ENCODE measurements at places on chromosomes 12 and 14.
A peak's percentile ranks its signal among the peaks of the same experiment; 100 is the strongest.

DNA sequence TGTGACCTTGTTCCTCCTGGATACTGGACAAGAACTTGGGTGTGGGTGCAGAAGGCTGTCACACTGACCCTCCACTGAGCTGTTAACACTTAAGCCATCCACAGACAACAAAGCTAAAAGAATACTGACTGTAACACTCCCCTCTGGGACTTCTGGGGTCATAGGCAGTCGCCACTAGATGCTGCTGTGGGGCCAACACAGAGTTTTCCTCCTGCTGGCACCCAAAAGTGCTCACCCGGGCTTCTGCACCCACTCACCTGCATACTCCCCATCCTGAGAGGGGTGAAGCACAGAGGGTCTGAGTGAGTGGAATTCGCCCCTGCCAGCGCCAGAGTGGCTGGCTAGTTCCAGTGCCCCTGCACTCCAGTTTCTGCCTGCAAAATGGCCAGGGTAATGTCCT, 422.4 kb upstream of the LMO3 start:
- no peak for DNase-seq

DNA sequence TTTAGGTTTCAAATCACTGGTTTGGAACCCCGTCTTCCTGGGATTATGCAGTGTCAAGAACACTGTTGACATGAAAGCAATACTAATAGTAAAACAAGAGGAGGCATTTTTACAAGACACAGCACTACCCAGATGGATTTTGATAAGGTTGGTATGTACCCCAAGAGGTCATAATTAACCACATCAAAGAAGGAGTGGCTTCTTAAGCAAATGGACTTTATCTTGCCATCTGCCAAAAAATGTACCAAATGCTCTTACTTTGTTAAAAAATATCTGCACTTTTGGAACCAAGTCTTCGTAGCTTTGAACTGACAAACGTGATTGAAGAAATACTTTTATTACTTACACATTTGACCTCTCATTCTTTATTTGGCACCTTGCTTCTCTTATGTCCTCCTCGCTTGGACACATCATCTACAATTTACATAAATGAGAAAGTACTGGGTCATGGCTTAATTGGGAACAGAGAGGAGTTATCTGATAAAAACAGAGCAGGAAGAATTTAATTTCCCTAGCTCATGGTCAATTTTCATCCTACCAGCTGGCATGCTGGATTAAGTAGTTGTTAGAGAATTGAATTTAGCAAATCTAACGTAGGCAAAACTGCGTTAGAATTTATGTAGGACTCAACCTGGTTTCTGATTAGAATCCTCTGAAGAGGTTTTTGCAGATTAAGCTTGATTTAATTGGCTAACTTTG, 54.5 kb upstream of the PRICKLE1 start:
- DNase-seq, result no peak

DNA sequence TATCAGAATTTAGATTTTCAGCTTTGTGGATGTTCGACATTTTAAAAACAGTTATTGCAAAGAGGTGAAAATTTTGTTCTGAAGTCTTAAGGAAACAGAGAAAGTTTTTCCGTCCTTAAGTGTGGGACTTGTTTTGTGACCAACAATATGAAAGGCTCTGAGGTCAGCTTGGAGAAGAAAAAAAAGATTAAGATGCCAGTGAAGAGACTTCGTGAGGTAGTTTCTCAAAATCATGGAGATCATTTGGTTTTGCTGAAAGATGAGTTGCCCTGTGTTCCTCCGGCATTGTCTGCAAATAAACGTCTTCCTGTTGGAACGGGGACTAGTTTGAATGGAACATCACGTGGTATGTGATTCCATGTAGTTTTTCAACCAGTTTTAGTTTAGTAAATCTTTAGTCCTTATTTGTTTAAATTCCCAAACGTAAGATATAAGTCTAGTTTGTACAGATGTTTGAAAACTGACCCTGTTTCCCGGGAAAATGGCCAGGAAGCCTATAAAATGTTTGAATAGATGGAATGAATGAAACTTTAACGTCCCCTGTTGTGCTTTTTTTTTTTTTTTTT, 682 bp downstream of the KIAA0586 start:
- peak; percentile 15 for DNase-seq

- DNase-seq, result no peak
Measured at GRCh38 chr12:108842361-108842760, 15.0 kb downstream of the SSH1 start.

DNA sequence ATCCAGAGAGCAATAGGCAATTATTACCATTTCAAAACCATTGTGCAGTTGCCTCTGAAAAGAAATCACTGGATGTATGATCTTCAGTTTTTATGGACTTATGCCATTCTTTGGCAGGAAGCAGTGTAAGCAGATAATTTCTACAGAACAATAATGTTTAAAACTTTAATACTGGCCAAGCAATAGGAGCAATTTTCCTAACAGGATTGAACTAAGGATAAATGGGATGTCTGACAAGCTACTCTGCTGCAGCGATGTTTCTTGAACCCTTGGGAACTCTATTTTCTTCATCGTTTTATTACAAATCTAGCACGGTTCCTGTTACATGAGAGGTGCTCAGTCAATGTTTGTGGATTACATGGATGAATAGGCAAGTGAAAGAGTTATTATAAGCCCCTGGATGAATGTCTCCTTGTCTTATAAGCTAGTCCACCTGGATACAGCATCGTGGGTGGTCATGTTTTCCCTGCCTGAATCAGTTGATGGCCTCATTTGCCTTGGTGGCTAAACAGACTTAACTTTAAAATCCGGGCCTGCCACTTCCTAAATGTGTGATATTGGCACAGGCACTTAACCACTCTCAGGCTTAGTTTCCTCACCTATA, 68.2 kb upstream of the MDM1 start:
- DNase-seq, result no peak

GRCh38 chr14:101253948-101254347, 307.3 kb upstream of the DIO3 start:
- DNase-seq, result no peak

GRCh38 chr12:15933751-15934150, 22.6 kb downstream of the DERA start:
- DNase-seq, result no peak

DNA sequence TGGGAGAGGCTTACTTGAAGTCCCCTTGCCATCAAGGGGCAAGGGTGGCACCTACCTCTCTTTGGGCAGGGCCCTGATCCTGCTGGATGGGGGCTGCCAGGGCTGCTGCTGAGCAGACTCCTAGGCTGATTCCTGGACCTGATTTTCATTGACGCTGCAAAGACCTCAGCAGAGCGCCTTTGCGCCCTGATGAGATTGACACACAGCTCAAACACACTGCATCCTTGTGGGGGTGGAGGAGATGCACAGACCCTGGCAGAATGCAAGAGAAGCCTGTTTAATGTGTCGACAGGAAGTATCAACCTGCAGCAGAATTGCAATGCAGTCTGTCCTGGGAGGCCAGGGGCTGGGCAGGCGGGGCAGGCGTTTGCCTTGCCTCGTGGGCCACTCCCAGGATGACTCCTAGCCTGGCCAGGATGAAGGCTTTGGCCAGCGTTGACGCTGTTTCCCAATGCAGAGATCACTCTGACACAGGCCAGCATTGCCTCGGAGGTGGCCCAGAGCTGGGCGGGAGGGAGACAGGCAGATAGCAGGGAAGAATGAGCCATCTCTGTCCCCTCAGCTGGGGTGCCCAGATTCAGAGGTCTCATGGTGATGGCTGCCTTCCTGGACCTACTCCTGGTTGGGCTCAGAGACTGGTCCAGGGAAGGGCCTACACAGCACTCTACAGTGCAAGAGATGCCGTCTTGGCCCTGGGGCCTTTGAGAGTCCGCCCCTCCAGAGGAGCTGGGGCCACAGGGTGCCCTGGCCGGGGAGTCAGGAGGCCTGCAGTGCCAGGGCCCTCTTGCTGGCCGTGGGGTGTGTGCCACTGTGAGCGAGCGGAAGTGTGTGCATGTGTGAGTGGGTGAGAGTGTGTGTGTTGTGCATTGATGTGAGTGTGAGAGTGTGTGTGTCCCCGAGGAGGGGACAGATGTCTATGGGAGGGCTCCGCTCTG, 108.3 kb downstream of the KIF26A start:
- DNase-seq, result no peak

DNA sequence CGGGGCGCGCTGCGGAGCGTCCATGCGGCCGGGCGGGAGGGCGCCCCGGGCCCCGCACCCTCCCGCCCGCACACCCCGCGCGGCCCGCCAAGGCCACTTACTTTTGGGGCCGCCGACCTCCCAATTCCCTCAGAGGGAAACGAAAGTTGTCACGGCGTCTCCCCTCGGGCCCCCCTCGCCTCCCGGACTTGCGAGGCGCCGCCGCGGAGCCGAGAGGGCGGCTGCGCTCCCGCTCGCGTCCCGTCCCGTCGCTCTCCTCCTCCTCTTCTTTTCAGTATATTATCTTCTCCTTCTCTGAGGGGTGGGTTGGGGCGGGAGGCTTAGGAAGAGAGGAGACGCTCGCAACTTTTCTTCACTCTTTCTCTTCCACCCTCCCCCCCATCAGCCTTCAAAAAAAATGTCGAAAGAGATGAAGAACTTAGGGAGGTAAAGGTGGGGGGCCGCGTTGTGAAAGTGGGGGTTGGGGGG, 613 bp downstream of the DUSP16 start:
- peak; percentile 30 for DNase-seq

DNA sequence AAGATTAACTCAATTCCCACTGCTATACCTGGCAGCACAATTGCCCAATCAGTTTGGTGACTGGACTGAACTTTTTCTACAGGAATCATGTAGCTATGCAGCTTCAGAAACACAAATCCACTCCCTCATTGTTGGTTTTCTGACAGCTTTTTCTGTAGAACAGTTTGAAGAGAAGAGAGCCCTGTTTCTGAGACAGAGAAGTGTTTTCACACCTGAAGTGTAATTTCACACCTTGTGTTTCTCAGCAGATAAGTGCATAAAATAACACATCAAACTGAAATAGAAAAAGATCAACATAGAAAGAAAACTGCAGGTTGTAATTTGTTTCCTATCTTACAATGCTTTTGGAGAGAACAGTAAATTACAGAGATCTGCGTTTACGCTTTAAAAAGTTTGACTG, 335.6 kb downstream of the SNAPC1 start:
- no peak for DNase-seq

DNA sequence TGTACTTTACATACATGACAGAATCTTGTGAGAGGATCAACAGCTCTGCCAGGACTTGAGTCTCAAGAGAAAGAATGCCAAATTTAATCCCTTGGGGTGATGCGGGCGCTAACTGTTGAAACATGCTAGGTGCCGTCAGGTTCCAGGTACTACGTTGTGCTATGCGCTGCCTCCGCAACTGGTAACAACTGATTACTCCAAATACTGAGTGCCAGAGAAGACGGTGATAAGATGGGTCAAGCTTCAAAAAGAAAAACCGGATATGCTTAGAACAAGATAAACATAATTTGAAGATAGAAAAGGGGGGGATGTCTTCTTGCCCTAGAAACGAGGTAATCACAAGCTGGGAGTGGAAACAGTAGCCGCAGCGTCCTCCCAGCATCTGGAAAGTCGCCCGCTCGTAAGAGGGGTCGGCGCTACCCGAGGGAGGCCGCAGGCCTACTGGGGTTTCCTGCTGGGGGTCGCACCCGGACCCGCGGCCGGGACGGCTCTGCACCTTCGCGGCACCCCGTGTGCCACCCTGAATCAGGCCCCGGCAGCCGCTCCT, 678 bp downstream of the ZBTB25 start:
- DNase-seq, result peak; percentile 33

GRCh38 chr14:103179094-103179493, 55.8 kb downstream of the TNFAIP2 start:
- no peak for DNase-seq
